ENCODE measurements at places on chromosomes 12 and 14.

DNA sequence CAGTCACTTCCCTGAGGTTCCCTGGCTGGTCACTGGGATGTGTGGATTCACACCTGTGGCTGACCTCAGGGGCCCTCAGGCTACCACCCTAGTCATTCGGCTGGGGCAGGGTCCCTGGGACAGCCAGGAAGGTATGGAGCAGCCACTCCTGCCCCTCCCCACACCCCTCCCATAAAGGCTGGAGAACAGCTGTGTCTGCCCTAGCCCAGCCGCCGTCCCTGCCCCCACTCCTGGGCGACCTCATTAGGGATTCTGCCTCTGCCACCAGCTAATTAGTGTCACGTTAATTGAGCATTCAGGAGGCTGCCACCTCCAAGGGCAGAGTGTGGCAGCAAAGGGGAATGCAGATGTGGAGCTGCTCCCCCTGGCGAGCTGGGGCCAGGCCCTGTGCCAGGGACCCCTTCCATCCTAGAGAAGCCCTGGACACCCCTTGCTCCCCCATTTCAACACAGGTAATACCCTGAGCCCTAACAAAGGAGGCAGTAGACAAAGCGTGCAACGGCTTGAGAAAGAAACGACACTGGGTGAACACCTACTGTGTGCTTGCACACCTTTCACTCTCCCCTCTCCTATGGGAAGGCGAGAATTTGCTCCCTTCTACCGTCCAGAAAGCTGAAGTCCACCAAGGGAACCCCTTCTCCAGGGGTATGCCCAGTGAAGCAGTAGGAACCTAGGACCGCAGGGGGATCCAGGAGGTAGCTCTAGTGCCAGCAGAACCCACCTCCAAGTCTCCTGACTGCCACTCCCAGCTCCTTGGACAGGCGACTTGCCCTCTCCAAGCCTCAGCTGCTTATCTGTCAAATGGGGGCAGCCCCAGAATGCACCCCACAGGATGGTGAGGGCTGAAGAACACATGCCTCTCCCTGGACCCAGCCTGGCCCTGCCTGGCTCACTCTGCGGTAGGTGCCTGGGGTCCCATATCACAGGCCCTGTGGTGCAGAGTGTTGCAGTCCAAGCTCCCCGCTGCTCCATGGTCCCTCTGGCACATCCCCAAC, 45.1 kb downstream of the FAM222A start:
- no peak for DNase-seq

GRCh38 chr14:21999402-21999801, 325.8 kb upstream of the OR4E1 start:
- DNase-seq, result no peak

GRCh38 chr12:114841557-114842251, 157.7 kb upstream of the TBX3 start:
- no peak for DNase-seq

DNA sequence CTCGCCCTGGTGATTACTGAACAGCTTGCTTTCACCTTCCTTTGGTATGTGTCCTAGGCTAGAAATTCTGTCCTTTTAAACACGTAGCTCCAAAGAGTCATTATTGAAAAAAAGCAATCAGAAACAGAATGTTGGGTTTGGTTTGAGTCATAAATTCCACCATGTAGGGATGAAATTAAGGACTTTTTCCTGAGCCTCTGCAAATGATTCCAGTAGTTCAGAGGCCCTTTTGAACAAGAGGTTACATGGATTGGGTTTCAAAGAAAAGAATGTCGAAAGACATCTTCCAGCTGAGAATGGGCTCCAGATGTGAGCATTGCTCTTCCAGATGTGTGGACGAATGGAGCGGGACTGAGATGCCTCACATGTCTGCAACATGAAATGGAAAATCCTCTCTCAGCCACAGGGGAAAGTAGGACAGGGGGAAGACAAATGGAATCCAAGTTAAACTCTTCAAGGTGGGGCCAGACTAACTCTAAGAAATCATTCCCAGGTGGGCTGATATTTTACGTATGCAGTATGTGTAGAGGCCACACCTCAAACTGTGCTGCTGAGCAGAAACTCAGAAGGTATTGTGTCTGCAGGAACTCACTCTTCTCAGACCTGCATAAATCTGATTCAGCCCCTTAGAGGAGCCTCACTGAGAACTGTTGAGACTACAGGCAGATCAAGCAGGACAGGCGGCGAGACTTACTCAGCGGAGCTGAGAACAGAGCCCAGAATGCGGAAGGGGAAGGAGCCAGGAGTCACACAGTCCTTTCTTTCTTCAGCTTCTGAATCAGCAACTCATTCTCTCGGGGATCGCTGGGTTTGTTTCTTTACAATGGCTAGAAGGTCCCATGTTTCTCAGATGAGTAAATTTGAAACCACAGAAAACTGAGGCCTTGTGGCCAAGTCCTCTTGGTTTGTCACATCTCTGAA, 23.3 kb upstream of the EMP1 start:
- no peak for DNase-seq

GRCh38 chr12:5295996-5296395, 135.9 kb upstream of the NTF3 start:
- DNase-seq, result no peak

DNA sequence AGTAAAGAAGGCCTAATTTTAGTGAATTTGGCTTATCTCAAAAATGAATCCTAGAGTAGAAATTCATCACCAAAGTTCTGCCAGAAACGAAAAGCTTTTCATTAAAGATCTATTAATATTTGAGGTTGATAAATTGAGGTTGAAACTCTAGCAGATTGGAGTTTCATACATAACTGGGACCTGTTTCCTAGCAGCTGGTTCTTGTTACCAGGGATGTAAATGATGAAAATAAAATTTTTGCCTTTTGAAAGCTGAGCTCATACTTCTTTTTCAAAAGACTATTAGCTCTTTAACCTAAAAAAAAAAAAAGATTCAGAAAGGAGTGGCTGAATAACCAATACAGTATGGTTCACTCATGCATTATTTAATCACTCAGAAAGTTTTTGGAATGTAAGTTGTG, 98.3 kb downstream of the PTGER2 start:
- DNase-seq, result no peak

- DNase-seq, result no peak
These were observed 733 bp downstream of the TTC7B start for GRCh38 chr14:90815572-90815821.

DNA sequence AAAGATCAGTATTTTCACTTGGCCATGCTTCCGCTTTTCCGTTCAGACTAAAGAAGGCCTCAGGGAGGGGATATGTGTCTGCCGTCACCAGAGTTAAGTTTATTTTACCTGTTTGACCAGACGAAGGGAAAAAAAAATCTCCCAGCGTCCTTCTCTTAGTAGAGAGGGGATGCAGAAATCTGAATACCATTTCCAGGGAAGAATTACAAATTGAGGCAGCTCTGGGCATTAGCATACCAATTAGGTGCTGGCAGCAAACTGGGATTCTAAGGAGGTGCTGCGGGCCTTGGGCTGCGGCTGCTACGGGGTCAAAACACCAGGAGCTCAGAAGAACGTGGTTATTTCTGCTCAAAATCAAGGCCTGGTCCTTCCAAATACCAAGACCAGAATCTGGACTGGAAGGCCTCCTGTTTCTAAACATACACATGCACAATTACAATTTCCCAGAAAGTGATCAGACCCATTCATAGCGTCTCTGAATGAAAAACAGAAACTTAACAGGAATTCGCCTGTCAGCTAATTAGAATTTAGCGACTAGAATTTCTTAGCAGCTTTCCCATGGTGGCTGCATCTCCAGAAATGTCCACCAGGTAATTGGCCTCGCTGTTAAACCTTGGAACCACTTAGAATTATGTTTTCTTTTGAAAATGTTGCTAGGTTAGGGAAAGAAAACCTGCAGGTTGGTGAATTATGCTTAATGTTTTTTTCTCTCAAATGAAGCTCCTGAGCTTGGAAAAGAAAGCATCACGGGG, 617.0 kb downstream of the VRK1 start:
- DNase-seq, result no peak

- no peak for DNase-seq
These were observed 31.6 kb downstream of the PPP1R36 start for GRCh38 chr14:64581363-64581762.

DNA sequence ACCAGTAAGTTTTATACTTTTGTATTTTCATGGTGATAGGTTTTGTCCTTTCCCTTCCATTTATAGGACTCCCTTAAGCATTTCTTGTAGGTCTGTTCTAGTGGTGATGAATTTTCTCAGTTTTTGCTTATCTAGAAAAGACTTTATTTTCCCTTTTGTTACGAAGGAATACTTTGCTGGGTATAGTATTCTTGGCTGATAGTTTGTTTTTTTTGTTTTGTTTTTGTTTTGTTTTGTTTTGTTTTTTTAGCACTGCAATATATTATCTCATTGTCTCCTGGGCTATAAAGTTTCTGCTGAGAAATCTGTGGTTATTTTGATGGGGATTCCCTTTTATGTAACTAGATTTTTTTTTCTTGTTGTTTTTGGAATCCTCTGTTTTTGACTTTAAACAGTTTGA, 67.7 kb downstream of the FBXO33 start:
- no peak for DNase-seq

- no peak for DNase-seq
These were observed 213.5 kb downstream of the PELI2 start for GRCh38 chr14:56331592-56332216.

GRCh38 chr12:75792687-75793086, 238.9 kb downstream of the PHLDA1 start:
- no peak for DNase-seq

DNA sequence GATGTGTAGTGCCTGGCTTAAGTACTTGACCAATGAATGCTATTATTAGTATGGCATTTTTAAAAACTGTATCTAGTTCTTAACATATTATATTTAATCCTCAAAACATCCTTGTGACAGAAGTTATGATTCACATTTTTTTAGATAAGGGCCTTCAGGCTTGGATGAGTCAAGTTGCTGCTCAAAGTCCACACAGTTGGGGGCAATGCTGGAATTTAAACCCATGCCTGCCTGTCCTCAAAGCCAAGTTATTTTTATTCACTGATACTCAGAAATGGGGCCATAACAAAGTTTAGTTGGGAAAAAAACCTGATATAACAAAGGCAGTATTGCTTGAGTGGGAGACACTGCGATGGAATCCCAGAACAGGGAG, 50.6 kb downstream of the RFX4 start:
- no peak for DNase-seq

DNA sequence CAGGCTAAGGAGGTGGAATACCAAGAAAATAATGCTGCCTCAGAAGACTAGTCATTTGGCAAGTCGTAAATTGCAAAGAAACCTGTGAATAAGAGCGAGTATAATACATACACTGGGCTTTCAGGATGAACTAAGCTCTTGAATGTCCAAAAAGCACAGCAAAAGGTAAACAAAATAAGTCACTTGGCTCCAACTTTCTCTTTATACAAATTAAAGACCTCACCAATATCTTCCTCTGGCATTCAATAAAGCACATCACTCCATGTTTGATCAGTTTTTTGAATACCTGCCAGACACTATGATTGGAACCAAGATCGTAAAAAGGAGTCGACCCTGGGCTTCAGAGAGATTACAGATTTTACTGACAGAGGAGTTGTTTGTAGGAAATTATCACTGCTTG, 3.5 kb downstream of the DICER1 start:
- no peak for DNase-seq

DNA sequence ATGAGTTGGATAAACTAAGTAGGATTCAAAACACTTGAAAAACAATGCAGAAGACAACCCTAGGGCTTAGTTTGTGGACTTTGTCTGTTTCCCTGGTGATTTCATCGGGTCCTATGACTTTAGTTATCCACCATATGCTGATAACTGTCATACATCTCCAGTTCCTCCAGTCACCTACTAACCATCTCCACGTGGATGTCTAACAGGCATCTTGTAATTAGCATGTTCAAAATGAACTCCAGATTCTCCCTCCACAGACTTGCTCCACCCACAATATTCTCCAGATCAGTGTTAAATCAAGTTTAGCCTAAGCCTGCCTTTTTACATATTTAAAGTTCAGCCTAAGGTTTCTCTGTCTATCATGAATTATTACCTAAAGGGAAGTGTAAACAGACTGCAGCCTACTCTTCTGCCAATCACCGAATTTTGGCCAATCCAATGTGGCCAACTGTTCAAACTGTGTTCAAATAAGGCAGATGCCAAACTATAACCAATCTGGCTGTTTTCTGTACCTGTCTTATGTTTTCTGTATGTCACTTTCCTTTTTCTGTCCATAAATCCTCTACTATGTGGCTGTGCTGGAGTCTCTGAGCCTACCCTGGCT, 87.1 kb downstream of the PAX9 start:
- DNase-seq, result no peak

GRCh38 chr12:67827820-67828383, 161.3 kb upstream of the IFNG-AS1 start:
- DNase-seq, result no peak

DNA sequence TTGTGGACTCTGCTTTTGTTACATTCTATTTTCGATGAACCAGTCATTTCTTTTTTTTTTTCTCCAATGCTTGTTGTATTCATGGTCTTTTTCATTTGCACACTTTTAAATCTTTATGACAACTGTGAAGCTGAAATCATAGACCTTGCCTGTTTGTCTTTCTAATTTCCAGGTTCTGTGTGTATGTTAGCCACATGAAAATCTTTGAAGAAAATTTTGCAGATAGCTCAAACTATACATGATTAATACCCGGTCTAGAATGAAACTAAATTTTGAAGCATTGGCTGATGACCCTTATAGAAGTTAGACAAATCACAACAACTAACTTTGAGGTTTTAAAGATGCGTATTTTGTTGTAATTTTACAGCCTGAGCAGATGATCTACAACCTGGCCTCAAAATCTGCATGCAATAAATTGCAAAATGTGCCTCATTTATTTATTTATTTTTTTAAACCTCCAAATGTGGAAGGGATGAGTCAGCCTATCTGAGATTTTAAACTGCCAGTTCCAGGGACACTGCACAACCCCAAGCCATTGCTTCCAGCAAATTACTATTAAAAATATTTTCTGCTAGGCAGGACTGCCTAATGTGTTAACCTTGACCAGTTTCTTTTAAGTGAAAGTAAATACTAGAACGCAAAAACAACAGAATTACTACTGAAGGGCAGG, 96.3 kb upstream of the NAV3 start:
- DNase-seq, result no peak

GRCh38 chr12:83172441-83172840, 485.7 kb downstream of the TMTC2 start:
- DNase-seq, result no peak

GRCh38 chr14:75933712-75934296, 48.0 kb downstream of the TGFB3 start:
- no peak for DNase-seq

GRCh38 chr14:66498311-66498710, 9.6 kb upstream of the GPHN start:
- no peak for DNase-seq

DNA sequence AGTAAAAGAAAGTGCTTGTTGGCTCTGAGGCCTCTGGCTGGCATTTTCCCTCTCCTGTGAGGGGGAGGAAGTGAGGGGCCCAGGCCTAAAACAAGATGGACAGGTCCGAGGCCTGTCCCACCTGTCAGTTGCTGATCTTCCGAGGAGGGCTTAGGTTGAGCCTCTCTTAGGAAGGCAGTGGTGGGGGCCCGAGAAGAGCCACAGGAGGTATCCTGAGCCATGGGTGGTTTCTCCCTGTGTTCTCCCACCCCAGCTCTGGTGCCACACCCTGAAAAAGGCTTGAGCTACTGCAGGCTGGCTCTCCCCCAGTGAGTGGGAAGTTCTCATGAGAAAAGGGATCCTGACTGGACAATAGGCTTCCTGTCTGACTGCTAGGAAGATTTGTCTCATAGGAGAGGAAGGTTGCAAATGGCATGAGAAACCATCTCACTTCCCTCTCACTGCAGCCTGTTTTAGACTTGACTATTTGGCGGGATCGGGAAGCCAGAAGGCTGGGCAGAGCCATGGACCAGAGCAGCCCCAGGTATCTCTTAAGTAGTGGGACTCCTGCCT, 72.1 kb upstream of the SRSF5 start:
- DNase-seq, result no peak
